Mammary epithelial cell (primary cell): ENCODE measurements at places on chromosomes 7 and 10.

DNA sequence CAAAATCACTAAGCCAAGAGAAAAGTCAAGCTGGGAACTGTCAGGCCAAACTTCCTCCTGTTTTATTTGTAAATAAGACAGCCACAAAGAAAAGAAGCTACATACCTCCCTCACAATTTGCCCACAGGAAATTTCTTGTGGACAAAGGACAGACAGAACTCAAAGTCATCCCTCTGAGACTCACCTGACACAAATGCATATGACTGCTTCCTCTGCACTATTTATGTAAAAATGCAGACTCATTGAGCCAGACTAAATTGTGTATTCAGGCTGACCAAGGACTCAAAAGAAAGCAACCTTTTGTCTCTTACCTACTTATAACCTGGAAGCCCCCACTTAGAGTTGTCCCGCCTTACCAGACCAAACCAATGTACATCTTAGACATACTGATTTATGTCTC, 11.8 kb downstream of the TOMM7 start:
- no peak for DNase-seq

DNA sequence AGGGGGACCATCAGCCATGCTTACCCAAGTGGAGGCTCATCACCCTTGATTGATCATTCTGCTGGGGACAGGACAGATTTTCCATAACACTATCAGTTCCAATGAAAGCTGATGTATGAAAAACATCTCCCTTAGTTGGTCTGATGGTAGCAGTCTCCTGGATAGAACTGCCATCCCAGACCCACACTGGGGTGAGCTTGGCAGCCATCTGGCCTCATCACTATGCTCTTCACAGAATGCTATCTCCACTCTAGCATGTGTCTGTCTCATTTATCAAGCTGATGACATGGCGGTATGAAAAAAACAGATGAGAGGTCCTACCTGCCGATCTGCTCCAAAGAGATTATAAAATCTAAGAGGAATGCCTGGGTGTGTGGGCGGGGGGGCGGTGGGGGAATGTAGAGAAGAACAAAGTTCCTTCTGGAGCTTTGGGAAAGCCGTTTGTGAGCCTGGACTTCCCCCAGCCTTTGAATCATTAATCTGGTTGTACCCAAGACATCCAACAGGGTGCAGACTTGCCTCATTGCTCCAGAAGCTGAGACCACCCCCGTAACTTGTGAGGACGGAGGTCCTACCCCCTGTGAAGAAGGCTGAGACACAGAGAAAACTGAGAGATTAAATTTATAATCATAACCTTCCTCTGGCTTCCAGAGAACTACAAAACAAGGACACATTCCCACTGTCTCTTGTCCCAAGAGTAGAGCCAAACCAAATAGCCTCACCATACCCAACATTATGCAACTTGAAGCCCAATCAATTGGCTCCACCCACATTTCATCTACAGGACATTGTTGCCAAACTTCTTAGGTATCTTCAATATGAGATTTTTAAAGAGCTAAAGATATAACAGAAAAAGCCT, 340.8 kb downstream of the KCNMA1 start:
- DNase-seq, result no peak

GRCh38 chr7:157830331-157830730, 493.5 kb downstream of the DNAJB6 start:
- no peak for DNase-seq

- no peak for DNase-seq
These were observed 54.1 kb downstream of the SRI start for GRCh38 chr7:88165697-88166096.

GRCh38 chr10:132817701-132818211, 31.8 kb upstream of the NKX6-2 start:
- no peak for DNase-seq

DNA sequence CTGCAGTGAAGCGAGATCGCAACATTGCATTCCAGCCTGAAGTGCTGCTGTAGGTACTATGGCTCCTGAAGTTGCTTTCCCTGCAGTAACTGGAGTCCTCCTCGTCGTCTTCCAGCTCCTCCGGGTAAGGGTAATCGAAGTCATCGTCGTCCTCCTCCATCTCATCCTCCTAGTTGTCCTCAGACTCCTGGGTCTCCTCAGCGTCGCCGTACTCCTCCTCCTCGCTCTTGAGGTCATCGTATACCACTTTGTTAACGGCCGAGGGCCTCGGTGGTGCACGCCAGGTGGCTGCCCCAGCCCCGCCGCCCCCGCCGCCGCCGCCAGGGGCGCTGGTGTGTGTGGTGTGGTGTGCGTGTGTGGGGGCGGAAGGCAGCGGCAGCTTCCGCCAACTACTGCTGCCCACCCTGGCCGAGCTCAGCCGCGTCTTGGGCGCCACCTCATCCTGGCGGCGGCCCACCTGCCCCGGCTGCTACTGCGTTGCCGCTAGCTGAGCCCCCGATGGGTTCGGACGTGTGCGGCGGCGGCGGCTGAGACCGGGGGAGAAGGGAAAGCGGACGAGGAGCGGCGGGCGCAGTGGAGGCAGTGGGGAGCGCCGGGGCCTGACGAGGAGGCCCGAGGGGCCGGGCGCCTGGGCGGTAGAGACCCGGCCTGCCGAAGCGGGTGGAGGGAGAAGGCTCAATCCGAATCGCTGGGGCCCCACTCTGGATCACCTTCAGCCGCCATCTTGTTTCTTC, 11.8 kb upstream of the ACBD5 start:
- DNase-seq, result peak; percentile 32

DNA sequence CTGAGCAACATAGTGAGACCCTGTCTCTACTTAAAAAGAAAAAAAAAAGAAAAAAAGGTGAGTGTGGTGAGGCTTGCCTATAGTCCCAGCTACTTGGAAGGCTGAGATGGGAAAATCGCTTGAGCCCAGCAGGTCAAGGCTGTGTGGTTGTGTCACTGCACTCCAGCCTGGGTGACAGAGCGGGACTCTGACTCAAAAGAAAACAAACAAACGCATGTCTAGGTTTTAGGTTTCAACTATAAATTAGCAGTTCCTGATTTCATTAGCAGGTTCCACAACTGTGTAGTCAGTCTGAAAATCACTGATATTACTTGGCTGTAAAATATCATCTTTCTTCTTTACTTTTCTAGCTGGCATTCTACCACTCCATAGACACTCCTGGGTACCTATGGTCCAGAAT, 155.7 kb upstream of the HGF start:
- no peak for DNase-seq

DNA sequence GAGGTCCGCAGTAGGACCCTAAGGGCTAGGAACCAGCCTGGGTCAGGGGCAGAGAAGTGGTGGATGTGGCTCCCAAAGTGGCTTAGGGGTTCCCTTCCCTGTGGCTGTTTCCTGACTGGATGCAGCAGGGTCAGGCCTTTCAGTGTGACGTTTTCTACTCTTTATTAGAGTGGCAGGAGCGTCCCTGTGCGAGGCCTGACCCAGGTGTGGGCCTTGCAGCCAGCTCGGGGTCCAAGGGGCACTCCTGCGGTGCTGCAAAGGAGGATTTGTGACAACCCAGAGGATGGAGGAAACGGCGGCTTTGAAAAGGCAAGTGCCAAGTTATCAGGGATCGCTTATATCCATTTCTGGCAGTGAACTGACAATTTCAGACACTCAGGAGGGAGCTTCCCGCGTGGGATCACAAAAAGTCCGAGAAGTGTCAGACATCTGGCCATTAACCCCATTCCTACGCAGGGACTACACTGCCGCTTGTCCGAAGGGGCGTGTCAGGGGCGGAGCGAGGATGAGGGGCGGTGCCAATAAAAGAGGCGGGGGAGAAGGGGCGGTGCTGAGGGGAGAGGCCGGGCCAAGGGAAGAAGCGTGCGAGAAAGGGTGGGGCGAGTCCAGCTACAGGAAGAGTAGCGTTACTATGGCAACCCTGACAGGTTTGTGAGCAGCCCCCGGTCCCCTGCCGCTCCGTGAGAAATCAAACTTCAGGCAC, 98.8 kb upstream of the ZNF722 start:
- no peak for DNase-seq

GRCh38 chr7:26543951-26544350, 252.3 kb downstream of the SNX10 start:
- no peak for DNase-seq
